DMS 273 treated with DMSO at 0.1 percent for 48 hours (cell line): ENCODE measurements at places on chromosomes 13 and 19.
A peak's percentile ranks its signal among the peaks of the same experiment; 100 is the strongest.

GRCh38 chr13:77980592-77980991, 62.0 kb upstream of the EDNRB start:
- no peak for DNase-seq

DNA sequence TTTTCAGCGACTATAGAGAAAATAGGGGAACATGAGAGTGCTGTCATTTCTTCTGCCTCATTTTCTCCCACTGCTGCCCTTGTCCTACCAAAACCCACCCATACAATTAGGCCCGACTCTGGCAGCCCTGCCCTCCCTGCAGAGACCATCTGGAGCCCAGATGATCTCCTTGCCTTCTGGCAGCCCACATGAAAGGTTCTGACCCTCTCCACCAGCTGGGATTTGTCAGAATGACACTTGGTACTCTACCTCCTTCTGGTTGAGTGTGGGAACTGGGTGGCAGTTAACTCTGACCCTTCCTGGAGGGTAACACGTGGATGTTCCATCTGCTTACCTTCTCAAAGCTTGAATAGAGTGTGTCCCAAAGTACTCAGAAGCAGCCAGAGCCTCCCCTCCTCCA, 21.0 kb upstream of the SIAH3 start:
- peak; percentile 89 for DNase-seq

DNA sequence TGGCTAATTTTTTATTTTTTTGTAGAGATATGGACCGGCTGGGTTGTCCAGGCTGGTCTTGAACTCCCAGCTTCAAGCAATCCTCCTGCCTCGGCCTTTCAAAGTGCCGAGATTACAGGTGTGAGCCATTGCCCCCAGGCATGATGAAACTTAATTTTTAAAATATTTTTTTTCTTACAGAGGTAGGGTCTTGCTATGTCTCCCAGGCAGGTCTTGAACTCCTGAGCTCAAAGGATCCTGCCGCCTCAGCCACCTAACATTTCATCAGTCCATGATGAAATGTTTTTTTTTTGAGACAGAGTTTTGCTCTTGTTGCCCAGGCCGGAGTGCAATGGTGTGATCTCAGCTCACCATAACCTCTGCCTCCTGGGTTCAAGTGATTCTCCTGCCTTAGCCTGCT, 12.4 kb downstream of the C19orf44 start:
- no peak for DNase-seq

GRCh38 chr13:38180126-38180525, 169.5 kb upstream of the UFM1 start:
- DNase-seq, result no peak

DNA sequence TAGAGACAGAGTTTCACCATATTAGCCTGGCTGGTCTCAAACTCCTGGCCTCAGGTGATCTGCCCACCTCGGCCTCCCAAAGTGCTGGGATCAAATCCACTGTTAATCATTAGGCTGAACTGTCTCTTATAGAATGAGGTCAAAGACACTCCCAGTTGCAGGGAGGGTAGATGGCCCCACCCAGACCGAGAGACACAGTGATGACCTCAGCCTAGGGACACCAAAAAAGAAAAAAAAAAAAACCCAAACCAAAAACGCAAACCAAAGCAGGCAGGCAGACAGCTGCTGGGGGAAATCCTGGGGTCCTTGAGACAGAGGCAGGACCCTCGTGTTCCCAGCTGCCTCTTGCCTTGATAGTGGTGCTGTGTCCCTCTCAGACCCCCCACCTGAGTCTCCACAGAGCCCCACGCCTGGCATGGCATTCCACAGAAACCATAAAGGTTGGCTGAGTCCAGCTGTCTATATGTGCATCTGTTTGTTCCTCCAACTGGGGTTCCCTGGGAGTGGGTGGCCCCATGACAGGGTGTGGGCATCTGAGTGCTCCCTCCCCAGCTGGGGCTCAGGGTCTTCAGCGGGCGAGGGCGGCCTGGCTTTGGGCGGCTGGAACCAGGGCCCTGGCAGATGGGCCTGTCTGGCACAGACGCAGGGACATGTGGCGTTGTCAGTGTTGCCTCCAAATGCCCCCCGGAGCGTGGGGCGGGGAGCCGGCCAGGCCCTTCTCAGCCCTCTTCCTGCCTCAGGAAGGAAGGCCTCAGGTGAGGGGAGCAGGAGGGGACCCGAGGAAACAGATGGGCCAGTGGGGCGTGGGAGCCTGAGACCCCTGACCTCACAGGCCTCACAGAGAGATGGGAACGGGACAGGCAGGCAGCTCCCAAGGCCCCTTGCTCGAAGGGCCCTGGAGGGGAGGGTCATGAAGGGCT, 5.2 kb downstream of the DAND5 start:
- peak; percentile 85 for DNase-seq

- no peak for DNase-seq
Observed at GRCh38 chr19:9566729-9567128, 17.6 kb downstream of the ZNF121 start.

DNA sequence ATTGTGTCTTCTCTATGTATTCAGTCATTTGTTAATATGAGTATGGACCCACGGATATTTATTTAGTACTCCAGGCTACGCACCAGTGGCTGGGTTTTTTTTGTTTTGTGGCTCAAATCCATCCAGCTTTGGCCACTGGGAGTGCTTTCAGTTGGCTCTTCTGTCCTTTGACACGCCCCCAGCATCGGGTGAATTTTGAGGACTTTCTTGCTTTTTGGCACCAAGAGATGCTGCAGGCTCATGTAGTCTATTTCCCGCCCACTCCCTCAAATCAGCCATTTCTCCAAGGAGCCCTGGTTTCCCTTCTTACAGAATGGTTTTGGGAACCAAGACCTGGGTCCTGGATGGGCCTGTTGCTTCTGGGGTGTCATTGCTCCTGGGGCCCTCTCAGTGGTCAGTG, 55.8 kb downstream of the SMARCA4 start:
- DNase-seq, result no peak

- DNase-seq, result no peak
Observed at GRCh38 chr13:28355822-28356371, 139.0 kb downstream of the FLT1 start.

DNA sequence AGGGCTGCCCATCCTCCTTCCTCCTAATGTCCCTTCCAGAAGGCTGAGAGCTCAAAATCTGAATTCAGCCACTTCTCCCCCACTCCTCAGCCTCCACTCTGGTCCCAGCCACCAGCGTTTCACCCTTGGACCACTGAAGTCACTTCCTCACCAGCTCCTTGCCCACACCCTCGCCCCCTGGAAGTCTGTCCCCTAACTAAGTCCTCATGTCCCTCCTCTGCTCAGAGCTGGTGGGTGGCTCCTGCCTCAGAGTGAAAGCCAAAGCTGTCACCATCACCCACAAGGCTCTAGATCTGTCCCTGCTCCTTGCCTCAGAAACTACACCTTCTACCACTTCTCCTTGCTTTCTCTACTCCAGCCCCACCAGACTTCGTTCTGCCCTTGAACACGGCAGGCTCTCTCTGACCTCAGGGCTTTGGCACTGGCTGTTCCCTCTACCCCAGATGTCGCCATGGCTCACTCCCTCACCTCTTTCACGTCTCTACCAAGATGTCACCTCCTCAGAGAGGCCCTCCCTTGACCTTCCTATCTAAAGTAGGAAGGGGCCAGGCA, 1.7 kb downstream of the ERCC1 start:
- no peak for DNase-seq

GRCh38 chr19:35049456-35049855, 7.9 kb downstream of the HPN start:
- no peak for DNase-seq

DNA sequence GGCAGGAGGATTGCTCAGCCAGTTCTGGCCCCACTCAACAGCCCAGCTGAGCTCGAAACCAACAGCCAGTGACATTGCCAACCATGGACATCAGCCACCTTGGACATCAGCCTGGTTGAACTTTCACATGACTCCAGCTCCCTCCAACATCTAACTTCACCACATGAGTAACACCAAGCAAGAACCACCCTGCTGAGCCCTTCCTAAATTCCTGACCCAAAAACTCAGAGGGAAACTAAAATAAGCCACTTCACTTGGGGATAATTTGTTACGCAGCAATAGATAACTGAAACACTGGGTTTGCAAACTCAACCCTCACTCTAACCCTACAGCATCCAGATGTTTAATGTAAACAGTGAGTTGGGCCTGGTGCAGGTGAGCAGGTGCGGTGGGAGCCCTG, 10.7 kb upstream of the LRFN3 start:
- no peak for DNase-seq

GRCh38 chr19:29502581-29502850, 23.3 kb upstream of the VSTM2B start:
- no peak for DNase-seq
